ENCODE measurements at places on chromosomes 1 and 21.

- peak; percentile 92 for DNase-seq
These were observed 812 bp downstream of the NBPF1 start for GRCh38 chr1:16612332-16613172.

DNA sequence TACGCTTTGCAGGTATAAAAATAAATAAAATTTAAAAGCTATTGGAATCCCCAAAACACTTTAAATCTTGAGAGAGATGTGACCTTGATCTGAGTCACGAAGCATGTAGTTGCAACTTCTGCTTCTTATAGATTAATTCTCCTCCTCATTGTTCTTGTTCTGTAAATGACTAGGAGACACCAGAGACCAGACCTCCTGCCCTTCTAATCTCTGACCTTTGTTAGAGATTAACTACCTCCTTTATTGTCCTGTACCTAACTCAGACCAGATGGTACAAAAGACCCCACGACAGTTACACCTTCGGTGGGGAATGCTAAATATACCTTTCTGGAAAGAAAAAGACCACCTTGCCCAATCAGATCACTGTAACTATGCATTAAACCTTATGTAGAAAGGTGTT is 76.9 kb upstream of the NEK2 start:
- DNase-seq, result no peak

GRCh38 chr1:95041491-95042165 is 31.1 kb downstream of the ALG14 start:
- peak; percentile 89 for DNase-seq

GRCh38 chr1:183719289-183719688 is 66.2 kb upstream of the APOBEC4 start:
- no peak for DNase-seq

GRCh38 chr1:87650306-87650705 is 321.6 kb downstream of the LMO4 start:
- DNase-seq, result no peak

GRCh38 chr1:162383516-162383915 is 2.0 kb downstream of the C1orf226 start:
- no peak for DNase-seq

- peak; percentile 74 for DNase-seq
These were observed 131.8 kb downstream of the PDE4B start for GRCh38 chr1:65924471-65924870.

- DNase-seq, result peak; percentile 30
These were observed 25.6 kb downstream of the PADI3 start for GRCh38 chr1:17274186-17275170.

DNA sequence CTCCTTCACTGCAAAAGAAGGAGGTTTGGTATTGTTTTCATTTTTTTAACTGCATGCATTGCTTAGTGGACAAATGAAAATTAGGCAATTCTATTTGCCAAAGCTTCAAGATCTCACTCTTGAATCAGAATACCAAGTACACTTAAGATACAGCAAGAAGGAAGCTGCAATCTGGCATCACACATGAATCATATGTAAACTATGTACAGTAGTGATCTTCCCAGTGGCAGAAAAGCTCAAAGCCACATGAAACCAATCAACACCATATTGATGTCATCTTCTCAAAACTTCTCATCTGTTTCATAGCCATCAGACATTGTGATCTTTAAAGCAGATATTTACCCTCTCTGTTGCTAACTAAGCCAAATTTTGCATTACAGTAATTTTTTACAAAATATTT is 550.1 kb downstream of the LTN1 start:
- peak; percentile 97 for DNase-seq

GRCh38 chr1:55284856-55285255 is 69.7 kb upstream of the USP24 start:
- peak; percentile 65 for DNase-seq

DNA sequence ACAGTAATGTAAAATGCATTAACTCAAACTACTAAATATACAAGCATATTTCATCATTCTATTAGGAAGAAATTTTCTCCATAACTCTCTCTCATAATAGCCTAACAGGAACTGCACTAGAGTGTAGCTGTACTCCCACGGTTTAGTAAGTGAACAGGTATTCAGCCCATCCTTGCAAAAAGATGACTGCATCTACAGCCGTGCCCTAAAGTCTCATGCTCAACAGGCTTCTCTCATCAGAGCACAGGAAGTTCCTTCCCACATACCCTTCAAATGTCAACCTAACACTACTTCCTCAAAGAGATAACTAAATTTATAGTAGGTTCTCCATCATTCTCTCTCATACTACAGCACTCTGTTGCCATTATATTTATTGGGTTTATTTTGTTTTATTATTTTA is 251.6 kb downstream of the AKT3 start:
- peak; percentile 90 for DNase-seq

GRCh38 chr1:22311461-22311860 is 140.2 kb upstream of the ZBTB40 start:
- DNase-seq, result no peak

DNA sequence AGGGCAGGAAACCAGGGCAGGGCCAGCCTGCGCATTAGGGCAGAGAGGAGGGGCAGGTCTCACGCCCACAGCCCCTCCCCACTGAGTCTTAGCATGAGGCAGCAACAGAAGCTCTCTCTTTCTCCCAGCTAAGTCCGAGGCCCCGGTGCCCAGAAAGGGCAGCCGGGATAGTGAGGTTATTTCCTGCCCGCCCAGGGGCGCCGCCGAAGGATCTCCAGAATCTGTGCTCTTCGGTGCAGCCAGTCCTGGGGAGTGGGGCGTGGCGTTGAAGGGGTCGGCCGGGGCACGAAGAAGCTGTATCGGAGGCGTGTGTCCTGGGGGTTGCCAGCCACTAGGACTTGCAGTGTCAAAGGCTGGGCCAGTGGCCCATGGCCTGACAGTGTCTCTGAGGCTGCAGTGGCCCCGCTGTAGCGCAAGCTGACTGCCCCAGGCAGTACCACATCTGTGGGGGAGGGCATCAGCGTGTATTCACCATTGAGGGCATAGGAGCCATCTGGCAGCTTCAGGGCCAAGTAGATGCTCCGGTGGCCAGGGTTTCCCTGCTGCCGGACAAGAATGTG is 7.8 kb downstream of the ADAMTS4 start:
- DNase-seq, result peak; percentile 33

DNA sequence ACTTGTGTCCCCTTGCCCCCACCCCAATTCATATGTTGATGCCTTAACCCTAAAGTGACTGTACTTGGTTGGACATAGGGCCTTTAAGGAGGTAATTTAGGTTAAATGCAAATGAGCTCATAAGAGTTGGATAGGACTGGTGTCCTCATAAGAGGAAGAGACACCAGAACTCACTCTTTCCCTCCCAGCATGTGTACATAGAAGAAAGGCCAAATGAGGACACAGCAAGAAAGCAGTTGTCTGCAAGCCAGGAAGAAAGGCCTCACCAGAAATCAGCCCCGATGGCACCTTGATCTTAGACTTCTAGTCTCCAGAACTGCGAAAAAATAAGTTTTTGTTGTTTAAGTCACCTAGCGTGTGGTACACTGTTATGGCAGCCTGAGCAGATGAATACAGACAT is 45.5 kb downstream of the RAB3GAP2 start:
- no peak for DNase-seq

- no peak for DNase-seq
These were observed 64.2 kb downstream of the GPR137B start for GRCh38 chr1:236206548-236206947.

- peak; percentile 97 for DNase-seq
These were observed 2.6 kb downstream of the PFDN2 start for GRCh38 chr1:161115132-161115711.

DNA sequence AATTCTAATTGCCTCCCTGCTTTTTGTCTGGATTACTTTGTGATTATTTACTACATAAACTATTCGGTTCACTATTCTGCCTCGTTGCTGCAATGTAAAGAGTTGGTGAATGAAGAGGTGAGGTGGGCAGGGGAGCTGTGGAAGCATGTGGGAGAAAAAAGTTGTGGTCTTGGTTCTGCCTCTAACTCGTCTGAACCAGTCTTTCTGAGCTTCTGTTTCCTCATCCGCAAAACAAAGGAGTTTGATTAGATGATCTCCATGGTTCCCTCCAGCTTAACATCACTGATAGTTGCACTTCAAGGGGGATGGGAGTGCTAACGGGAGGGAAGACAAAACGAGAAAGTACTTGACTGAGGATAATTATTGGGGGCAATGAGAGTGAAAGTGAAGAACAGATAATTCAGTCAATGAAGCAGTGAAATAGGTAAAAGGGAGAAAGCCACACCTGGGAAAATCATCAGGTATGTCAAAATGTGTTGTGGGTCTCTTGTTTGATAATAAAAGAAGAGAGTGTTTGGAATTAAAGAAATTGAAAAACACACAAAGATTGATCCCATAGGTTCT is 26.2 kb upstream of the UHMK1 start:
- no peak for DNase-seq

DNA sequence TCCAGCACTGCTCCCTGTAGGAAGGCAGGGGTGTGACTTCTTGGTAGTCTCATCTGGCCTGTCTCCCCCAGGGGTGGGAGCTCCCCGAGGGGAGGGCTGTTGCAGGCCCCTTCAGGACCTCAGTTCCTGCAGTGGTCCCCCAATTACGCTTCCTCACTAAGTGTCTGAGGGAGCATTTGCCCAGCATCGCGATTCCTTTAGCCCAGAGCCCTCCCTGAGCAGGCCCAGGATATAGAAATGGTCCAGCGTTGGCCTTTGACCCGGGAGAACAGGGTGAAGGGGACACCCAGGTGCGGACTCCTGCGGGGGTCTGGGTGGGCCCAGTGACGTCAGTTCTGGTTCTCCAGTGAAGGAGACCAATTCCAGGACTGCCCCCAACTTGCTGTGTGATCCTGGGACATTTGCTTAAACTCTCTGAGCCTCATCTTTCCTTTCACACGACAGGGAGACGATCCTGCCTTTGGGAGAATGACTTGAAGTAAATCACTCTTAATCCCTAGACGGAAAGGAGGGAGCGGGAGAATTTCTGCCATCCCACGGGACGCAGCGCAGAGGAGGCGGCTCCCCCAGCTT is 32.6 kb upstream of the BTG2 start:
- DNase-seq, result no peak

DNA sequence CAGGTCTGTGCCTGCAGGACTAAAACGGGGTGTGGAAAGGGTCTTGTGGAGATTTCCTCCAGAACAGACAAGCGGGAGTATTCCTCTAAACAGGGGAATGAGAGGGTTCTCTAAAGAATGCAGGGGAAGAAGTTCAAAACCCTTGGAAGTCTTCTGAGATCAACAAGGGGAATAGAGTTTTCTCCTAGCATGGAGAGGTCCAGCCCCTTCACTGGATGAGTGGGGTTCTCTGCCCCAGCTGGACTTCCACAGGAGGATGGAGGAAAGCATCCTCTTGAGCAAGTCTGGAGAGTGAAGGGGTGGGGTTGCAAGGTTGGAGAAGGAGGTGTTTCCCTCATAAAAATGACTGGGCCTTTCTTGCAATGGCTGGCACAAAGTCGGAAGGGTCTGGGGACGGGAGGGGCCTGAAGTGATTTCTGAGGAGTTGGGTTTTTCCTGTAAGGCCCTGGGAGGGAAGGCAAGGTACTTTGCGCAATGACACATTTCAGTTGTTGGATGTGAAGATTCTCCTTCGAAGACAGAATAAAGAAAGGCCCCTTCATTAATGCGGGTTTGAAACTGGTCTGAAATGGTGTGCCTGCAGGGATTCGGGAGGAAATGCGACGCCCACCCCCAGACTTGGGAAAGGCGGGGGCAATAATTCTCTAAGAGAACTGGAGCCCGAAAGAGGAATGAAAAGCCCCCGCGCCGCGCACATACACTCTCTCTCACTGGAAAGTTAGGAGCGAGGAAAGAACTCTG is 884 bp downstream of the SPATA6 start:
- DNase-seq, result peak; percentile 19

DNA sequence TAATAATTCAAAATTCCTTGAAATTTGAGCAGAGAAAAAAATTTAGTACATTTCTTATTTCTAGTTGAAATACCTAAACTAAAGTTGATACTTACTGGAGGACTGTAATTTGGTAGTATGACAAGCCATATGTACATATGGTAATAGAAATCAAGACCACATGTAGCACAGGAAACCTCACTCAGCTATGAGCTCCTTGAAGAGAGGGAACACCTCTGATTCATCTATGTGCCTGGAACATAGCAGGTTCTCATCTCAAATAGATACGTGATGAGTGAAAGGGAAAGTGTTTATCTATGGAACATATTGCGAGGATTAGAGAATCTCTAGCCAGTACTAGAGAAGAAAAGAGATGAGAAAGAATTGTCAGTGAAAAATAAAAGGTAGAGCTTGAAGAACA is 47.9 kb upstream of the GNG4 start:
- DNase-seq, result peak; percentile 76

DNA sequence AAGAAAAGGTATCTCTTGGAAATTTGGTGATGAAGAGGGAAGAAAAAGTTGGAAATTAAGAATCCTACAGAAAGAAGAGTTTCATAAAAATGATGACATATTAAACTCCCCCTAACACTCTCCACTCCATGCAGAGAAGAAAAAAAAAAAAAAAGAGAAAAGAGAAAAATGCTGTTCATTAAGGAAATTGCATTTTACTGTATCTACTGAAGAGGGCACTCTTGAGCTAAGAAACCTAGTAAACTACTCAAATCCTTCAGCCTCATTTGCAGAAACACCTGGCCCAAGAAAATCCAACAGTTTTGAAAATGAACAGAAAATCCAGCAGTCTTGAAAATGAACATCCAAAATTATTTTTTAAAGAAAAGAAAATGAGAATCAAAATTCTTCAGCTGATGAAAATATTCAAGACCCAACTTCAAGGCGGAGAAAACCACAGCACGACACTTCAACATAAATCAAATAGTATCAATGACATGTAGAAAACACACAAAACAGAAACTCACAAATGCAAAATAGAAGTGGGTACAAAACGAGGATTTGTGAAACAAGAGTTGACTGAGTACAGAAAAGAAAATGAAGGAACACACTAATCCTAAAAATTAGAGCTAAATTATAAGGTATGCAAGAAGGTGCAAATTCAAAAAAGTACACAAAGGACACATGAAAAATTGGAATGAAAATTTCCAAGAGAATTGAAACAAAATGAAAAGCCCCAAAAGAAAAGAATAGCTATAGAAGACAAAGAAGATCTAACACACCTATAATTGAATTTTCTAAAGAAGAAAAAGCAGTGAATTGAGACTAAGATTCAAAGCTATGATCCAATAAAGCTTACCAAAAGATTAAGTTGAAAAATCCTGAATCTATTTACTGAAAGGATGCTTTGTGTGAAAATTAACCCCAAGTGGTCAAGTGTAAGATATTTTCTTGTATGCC is 73.2 kb upstream of the DNAJC6 start:
- DNase-seq, result peak; percentile 54

- DNase-seq, result no peak
These were observed 11.6 kb upstream of the CD34 start for GRCh38 chr1:207922554-207922953.

DNA sequence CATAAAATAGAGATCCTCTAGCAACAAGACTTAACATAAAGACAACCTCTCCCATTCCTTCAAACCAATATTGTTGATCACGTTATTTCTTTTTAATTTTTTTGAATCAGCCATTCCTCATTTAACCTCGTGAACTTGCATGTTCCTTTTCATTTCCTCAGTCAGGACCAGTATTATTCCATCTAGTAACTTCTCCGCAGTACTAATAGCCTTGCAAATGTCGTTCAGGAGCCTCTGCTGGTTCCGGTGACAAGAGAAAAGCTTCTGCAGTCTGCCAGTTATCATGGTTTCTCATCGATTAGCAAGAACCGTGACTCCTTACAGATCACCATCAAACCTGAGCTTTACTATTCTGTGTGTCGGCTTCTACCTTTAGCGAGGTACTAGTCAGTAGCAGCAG is 3.0 kb downstream of the APP start:
- DNase-seq, result no peak

- DNase-seq, result peak; percentile 88
These were observed 39.7 kb downstream of the PALMD start for GRCh38 chr1:99685516-99686180.

- DNase-seq, result no peak
These were observed 6.0 kb upstream of the KRTAP8-1 start for GRCh38 chr21:30818837-30819610.

- peak; percentile 68 for DNase-seq
These were observed 11.9 kb downstream of the AHCYL1 start for GRCh38 chr1:109996476-109996875.
